Activated T-helper 2 cell treated with anti-CD3 and anti-CD28 coated beads, Interferon-gamma antibody, Interleukin-2, Interleukin-4, amounts not matched to agents 10 μg/mL and 5 μg/mL and 100 μg/mL, durations not matched to agents 14 hours and 24 hours and 36 hours (primary cell): ENCODE measurements at places on chromosomes 7 and 10.

GRCh38 chr10:52452600-52453493, 138.8 kb downstream of the DKK1 start:
- no peak for DNase-seq

DNA sequence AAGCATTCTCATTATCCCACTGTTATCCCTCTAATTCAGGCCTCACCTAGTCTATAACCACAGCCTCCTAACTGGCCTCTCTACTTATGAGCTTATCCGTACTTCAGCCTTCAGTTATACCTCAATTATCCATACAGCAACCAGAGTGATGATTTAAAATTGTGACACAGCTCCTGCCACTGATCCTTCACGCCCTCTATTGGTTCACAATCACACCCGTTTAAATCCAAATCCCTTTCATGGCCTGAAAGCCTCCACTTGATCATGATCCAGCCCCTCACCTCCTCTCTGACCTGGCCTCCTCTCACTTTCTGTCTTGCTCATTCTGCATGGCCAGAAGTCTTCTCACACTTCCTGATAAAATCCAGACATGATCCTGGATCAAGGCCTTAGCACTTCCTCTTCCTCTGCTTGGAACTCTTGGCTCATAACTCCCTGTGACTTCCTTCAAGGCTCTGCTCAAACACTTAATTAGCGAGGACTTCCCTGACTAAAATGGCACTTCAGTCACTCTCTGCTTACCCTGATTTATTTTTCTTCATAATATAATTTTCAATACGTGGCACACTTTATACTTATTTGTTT, 19.0 kb upstream of the TMEM26 start:
- no peak for DNase-seq

GRCh38 chr10:131901181-131901829, 497 bp downstream of the PPP2R2D start:
- peak; percentile 54 for DNase-seq

DNA sequence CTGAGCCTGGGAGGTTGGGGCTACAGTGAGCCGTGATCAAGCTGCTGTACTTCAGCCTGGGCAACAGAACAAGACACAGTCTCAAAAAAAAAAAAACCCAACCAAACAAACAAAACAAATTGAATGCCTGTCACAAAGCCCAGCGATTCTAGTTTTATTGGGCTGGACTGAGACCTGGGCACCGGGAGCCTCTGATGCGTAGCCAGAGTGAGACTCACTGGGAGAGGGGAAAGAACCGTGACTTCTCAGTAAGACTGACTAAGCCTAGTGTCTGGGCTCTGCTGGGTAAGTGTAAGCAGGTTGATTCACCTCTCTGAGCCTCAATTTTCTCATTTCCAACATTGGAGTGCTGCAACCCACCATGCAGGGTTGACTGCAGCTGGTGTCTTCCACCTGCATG, 10.1 kb upstream of the LEP start:
- no peak for DNase-seq

- DNase-seq, result no peak
Measured at GRCh38 chr7:26853788-26854393, 10.5 kb downstream of the SKAP2 start.

- DNase-seq, result no peak
Measured at GRCh38 chr10:21318540-21319167, 206.8 kb downstream of the SKIDA1 start.

DNA sequence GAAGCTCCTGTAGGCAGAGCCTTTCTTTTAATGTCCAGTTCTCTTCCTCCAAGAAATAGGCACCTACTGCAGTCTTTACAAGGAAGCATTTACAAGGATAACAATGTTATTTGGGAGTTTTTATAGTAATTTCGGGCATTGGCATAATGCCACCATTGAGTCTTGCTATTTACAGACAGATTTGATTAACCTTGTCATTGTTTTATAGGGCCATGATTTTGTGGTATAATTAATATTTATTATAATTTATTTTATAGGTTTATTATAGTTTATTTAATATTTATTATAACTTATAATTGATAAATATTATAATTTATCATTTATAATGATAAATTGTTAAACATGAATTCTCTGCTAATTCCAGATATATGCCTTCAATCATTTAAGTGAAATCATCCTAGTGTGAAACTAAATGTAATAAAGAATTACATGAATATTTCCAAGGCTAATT, 573 bp upstream of the POT1 start:
- DNase-seq, result no peak

DNA sequence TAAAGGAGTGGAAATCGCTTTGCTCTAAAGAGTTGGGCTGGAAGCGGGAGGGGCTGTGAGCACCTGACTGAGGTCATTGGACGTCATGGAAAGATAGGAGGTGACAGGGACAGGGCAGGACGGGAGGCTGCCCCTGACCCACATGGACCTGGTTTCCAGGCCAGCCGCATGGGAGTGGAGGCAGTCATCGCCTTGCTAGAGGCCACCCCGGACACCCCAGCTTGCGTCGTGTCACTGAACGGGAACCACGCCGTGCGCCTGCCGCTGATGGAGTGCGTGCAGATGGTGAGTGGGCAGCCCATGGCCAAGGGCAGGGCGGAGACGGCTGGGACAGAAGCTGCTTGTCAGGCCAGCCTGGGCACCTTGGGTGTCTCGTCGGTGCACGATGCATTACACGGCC, 41.8 kb downstream of the PFKP start:
- no peak for DNase-seq

DNA sequence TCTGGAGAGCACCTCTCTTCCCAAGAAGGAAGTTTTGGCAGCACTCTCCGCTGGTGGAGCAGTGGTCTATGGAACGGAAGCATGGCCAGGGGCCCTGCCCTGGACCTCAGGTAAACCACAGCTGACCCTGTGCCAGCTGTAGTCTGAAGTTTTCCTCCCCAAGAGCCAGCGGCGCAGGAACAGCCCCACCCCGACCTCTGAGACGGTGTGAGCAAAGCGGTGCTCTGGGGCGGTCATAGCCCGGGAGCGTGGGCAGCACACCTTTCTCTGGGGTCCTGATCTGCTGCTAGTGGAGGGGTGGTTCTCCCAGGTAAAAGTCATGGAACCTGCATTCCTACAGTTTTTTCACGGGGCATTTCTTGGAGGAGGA, 52.6 kb downstream of the TSPAN15 start:
- no peak for DNase-seq

- no peak for DNase-seq
Measured at GRCh38 chr7:141974831-141975230, 1.3 kb upstream of the TAS2R38 start.

- DNase-seq, result no peak
Measured at GRCh38 chr7:100675105-100675451, 1.5 kb downstream of the GNB2 start.

GRCh38 chr10:69446229-69446628, 5.0 kb upstream of the TSPAN15 start:
- DNase-seq, result no peak

DNA sequence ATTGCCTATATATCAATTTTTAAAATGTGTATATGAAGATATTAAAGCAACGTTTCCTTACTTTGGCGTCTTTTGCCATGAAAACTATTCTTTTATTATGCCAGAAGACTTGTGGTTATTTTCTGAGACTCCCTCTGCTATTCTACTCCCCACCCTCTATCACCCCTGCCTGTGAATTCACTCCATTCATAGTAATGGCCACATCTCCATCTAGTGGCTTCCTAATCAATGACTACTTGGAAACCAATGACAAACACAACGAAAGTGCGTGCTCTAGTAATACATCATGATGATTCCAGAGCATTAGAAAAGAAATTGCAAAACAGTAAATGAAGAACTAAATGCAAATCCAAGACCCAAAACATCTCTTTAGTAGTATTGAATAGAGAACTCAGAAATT, 186.7 kb upstream of the HGF start:
- no peak for DNase-seq

- no peak for DNase-seq
Measured at GRCh38 chr10:77592946-77593636, 44.5 kb downstream of the KCNMA1 start.

DNA sequence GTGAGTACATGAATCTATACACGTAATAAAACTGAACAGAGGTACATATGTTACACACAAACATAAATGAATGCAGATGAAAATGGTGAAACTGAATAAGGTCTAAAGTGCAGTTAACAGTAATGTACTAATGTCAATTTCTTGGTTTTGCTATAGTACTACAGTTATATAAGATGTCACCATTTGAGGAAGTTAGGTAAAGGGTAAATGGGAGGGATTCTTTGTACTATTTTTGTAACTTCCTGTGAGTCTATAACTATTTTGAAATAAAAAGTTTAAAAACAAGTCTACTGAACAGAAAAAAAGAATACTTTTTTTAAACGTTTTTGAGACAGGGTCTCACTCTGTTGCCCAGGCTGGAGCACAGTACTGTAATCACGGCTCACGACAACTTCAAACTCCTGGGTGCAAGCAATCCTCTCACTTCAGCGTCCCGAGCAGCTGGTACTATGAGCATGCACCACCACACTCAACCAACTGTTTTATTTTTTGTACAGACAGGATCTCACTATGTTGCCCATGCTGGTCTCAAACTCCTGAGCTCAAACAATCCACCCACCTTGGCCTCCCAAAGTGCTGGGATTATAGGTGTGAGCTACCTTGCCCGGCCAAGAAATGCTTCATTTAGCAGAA, 71.5 kb downstream of the WAPL start:
- DNase-seq, result no peak

- no peak for DNase-seq
Measured at GRCh38 chr7:41752615-41753014, 49.7 kb upstream of the INHBA start.

DNA sequence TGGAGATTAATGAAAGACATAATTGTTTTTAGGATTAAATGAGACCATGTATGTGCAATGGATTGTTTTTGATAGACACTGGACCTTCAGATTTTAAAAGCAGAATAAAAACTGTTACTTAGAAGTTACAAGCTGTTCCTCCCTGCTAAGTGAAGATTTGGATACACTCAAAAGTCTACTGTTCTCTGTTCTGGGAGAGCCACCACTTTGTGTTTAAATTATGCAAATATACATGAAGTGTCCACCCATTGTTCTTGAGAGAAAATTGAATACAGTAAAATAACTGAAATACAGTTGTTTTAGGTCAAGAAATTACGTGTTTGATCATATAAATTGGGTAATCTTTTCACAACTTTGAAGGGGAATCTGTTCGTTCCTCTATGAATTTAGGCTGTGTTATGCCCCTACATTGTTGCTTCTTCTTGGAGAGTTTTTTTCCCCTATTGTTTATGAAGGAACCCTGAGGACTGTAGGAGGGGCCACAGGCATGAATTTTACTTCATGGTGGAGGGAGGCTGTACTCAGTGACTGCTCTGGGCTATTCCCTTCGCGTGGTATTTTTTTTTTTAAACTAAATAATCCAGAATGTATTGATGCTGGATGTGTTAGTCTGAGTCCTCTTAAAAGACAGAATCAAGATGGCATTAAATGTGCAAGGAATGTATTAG, 18.6 kb upstream of the VCL start:
- DNase-seq, result no peak

GRCh38 chr10:124068929-124069328, 24.5 kb downstream of the CHST15 start:
- no peak for DNase-seq

GRCh38 chr7:75905785-75906604, 9.0 kb upstream of the POR start:
- no peak for DNase-seq

- DNase-seq, result no peak
Measured at GRCh38 chr7:136063326-136063666, 86.1 kb upstream of the MTPN start.

- DNase-seq, result no peak
Measured at GRCh38 chr7:24902276-24902675, 77.7 kb downstream of the OSBPL3 start.

- DNase-seq, result no peak
Measured at GRCh38 chr7:123183431-123183830, 16.3 kb downstream of the SLC13A1 start.

GRCh38 chr10:110512461-110513187, 14.9 kb downstream of the DUSP5 start:
- no peak for DNase-seq

DNA sequence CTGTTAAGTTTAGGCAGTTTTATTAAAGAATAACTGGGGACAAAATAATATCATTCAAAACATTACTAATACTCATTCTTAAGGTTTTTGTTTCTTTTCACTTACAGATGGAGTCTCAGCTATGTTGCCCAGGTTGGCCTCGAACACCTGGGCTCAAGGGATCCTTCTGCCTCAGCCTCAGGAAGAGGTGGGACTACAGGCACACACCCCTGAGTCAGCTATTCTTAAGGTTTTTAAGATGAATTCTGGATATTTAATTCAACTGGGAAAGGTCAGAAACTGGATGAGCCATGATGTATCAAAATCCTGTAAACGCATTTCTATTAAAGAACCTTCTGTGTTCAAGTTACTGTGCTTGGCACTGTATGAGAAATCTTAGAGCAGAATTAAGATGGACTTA, 3.5 kb downstream of the OAT start:
- DNase-seq, result no peak

GRCh38 chr10:120570418-120570817, 113.4 kb downstream of the PLPP4 start:
- DNase-seq, result no peak

- no peak for DNase-seq
Measured at GRCh38 chr7:134685250-134685649, 38.6 kb downstream of the BPGM start.

GRCh38 chr10:4243651-4244050, 458.6 kb upstream of the KLF6 start:
- DNase-seq, result no peak

- no peak for DNase-seq
Measured at GRCh38 chr10:19468413-19468812, 347.8 kb upstream of the PLXDC2 start.

DNA sequence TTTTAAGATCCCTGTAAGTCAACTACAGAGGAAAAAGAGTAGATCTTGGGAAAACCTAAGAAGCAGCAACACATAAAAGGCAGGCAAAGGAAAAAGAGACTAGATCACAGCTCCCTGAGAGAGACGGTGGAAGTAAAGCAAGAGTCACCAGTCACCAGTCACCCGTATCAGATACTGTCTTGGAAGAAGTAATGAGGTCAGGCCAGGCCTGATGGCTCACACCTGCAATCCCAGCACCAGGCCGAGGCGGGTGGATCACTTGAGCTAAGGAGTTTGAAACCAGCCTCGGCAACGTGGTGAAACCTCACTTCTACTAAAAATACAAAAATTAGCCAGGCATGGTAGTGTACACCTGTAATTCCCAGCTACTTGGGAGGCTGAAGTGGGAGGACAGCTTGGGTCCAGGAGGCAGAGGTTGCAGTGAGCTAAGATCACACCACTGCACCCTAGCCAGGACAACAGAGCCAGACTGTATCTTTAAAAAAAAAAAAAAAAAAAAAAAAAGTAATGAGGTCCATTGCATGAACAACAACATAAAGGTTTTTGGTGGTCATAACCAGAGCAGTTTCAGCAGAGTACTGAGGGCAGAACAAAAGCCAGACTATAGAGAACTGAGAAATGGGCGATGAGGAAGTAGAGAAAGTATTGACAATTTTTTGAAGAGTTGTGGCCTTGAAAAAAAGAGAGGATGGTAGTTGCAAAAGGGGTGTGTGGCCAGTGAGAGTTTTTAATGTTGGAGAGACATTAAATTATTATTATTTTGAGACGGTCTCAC, 16.9 kb downstream of the ZNF713 start:
- DNase-seq, result no peak
